Left renal pelvis (tissue), 4 donors: ENCODE measurements at places on chromosomes 1 and 21.
A peak's percentile ranks its signal among the peaks of the same experiment; 100 is the strongest.

- DNase-seq: no peak
Measured at GRCh38 chr1:151238467-151238739, 16.1 kb upstream of the PSMD4 start.

DNA sequence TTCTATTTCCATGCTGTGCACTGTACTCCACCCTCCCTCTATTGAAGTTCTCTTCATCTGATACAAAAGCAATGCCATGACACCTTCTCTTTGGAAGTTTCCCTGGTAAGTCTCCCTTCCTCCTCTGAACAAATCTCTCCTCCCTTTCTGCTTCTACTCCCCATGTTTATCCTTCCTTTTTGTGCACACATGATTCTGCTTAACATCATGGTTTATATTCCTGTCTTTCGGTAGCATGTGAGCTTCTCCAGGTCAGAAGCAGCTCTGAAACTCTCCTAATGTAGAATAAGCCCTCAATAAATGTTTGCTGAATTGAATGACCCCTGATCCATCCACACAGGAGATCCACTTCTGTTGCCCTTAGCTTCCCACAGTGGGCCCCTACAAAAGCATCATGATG is 328.6 kb downstream of the PLPP3 start:
- no peak for DNase-seq

DNA sequence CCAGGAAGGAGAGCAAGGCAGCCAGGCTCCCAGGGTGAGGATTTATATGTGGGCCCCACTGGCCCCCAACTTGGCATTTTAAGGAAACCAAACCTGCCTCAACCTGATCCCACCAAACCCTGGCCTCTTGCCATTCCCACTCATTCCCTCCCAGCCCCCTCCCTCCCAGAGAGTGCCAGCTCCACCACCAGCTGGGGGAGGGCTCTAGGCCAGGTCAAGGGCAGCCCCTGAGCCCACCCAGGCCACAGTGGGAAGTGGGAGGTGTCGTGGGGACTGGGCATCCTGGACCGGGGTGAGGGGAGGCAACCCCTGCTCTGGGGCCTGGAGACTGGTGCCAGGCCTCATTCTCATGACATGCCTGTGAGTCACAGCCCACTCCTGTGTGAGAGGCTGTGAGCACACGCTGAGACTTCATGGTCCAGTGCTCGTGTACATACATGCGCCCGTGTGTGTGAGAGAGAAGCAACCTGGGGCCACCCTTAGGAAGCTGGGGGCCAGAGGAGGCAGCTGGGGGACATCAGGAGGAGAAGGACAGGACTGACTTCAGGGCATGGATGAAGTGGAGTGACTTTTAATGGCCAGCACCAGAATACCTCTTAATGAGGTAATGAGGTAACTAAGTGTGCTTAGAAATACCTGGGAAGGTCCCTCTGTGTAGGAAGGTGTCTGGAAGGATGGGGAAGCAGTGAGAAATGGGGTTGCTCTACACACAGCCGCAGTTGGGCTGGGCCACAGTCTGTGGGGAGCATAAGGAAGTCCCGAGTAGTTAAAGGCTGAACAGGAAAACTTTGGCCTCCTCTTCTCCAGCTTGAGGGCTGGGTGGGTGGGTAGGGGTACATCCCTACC is at the start of gene S100A2:
TSS of gene S100A2 (minus strand) at position 316 of the 846 bp plus-strand sequence. CDS start 1,967 bp downstream, outside the sequence.
- no peak for DNase-seq

DNA sequence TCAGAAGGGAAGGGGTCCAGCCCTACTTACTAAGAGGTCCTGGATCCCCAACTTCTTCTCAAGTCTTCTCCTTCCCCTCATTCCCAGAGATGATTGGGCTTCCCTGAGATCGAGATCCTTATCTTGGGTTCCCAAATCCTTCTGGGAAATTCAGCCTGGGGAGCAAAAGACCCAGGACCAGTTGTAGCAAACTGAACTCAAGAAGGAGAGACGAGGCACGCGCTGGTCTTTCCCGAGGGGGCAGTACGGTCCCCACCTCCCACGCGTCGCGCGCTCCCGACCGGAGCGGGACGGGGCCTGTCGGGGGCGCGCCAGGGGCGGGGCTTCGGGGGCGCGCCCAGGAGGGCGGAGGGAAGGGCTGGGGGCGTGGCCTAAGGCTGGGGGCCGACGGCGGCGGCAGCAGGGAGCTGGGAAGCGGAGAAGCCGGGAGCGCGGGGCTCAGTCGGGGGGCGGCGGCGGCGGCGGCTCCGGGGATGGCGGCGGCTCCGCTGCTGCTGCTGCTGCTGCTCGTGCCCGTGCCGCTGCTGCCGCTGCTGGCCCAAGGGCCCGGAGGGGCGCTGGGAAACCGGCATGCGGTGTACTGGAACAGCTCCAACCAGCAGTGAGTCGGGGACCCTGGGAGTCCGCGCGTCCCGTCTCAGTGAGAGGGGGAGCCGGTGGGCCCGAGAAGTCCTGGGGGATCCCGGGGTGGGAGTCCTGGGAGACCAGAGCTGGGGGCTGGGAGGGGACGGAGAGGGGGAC is at the start of gene EFNA3:
TSS of gene EFNA3 (plus strand) at position 369 of the 741 bp plus-strand sequence. CDS start at position 474, 105 bp downstream.
- DNase-seq: no peak

DNA sequence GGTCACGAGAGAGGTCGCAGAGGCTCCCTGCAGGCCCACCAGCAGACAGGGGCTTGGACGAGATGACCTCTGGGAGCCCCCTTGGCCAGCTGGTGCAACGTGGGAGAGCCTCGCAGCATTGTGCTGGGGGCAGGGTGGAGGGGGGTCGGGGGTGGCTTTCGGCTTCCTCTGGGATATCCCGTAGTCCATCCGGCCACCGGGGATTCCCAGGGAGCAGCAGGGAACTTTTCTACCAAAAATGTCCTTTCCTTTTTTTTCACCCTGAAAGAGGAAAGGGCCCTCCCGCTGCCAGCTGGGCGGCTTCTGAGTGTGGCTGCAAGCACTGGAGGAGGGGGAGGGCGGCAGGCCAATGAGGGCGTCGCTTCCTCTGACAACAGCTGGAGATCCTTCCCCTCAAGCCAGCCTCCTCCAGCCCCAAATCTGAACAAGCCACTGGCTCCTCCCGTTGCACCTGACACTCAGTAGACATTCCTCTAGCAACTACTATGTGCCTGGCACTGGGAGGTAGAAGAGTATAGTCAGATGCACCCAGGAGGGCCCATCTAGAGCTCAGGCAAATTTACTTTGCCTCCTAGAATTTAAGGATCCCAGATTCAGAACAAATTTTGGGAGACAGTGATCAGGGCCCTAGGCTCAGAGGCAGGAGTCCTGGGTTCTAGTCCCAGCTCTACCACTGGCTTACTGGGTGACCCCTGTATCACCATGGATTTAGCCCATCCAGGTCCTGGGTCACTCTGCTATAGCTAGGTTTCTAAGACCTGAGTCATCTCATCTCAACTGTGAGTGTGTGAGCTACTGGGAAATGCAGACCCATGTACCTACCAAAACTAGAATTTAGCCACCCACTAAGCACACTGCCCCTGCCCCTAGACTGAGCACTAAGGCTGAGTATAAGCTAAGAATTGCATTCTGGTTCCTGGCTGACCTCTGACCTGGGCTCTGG is 2.7 kb downstream of the MOB3C start:
- DNase-seq: peak; percentile 41

DNA sequence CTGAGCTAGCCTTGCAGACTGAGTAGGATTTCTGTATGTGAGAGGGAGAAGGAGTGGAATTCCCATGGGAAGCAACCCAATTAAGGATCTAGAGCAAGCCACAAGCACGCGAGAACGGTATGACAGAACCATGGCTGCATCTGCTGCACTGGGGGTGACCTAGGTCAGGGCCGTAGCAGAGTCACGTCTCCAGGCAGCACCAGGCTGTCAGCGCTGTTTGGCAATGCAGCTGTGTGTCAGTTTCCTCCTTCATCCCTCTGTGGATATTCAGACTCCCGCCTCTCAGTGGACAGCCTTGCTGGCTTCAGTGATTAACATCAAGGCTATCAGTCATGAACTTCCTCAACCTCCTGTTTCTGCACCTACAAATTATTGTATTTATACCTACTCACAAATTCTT is 118.1 kb upstream of the PPP2R5A start:
- DNase-seq: no peak

GRCh38 chr1:237471956-237472355 is 418.8 kb downstream of the ZP4 start:
- DNase-seq: no peak
